ENCODE measurements at places on chromosomes 2 and 18.

- no peak for DNase-seq
Observed at GRCh38 chr2:162370931-162371330, 27.0 kb downstream of the GCA start.

DNA sequence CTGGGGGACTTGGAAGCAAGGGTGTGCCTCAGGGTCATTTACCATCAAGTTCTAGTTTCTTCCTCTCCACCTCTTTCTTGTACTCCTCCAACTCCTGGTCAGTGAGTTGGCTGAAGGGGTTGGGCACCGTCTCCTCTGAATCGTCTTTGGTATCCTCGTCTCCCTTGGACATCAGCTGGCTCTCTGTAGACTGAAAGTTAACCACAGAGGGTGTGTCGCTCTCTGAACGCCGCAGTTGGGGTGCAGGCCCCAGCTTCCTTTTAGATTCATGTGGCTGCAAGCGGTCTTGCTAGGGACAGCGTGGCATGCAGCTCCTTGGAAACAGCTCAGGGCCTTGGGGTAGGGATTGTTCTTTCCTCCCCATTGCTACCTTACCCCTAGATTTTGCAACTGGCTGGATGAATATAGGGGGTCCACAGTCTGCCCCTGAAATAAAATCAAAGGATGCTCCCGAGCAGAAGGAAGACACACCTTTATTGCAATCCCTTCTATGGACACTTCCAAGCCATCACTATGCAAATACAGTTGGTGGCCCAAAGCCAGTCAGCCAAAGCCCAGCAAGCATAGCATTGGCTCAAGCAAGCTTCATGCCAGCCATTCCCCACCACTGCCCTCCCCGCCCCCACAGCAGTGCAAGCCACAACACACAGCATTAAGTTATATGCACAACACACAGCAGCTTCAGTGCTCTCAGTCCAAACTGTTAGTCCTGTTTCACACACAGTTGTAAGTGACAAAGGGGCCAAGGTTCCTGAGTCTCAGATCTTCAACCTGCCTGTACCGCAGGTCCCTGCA lies 93.2 kb downstream of the ADD2 start:
- no peak for DNase-seq

GRCh38 chr2:218000136-218000535 lies 2.7 kb downstream of the TNS1 start:
- DNase-seq: no peak

DNA sequence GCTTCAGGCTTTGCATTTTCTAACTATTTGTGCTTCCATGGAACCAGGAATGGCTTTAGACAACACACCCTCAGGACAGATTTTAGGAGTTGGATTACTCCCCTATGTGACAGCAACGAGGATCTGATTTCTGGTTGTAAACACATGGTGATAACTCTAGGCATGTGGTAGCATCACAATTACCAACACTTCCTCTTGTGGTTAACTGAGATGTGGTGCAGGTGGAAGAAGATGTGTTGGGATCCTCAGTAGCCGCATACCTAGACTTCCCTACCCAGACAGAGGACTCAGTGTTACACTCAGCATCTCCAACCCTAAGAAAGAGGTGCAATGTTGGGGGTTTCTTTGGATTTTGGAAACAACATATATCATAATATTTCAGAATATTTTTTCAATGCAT lies 234.8 kb downstream of the DOK6 start:
- no peak for DNase-seq

DNA sequence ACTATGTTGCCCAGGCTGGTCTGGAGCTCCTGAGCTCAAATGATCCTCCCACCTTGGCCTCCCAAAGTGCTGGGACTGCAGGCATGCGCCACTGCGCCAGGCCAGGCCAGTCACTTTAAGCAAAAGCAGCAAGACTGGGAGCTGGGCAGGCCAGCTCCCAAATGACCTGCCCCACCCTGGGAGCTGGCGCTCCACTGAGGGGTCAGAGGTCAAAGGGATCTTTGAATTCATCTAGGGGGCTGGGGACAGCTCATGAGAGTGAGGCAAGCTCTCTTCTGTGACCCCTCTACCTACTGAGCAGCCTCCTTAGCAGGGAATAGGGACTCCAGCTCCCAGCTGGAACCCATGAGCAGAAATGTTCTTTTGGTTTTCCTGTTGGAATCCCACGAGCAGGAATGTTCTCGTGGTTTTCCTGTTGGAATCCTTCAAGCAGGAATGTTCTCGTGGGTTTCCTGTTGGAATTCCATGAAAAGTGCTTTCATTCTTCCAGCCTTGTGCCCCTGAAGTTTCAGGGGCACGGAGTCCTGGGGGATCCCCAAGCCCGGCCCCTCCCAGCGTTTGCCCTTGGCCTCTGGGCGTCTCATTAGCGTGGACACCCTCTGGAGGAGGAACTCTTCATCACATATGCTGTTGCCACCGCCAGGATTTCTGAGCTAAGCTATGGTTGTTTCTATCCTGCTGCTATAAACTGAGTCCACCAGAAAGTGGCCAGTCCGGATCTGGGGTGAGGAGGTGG lies 162.0 kb upstream of the HAAO start:
- DNase-seq: no peak

- no peak for DNase-seq
Observed at GRCh38 chr2:11870064-11870463, 123.6 kb downstream of the LPIN1 start.

DNA sequence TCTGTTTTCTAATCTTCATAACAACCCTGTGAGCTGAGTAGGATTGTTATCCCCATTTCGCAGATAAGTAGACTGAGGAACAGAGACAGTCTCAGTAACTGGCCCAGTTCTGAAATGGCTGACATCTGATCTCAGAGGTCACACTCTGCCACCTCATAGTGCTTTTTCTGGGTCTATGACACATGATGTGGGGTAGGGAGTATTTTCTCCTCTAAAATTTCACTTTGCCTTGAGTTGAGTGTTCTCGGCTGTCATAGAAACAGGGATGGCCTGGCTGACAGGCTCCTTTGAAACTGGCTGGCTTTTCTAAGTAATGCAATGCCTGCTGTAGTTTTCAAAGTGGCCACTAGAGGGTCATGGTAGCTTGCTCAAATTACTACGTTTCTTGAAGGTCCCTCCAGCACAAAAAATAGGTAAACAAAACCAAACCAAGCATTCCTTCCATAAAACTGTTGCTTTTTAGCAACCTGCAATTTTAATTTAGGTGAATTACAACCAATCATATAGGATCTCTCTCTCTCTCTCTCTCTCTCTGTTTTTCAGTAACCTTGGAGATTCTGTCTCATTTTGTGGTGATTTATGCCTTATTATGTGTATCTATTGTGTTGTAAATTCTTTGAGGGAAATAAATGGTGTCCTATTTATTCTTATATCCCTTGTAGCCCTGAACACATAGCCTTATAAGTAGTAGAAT lies 84.2 kb upstream of the TTN start:
- DNase-seq: peak; percentile 55

DNA sequence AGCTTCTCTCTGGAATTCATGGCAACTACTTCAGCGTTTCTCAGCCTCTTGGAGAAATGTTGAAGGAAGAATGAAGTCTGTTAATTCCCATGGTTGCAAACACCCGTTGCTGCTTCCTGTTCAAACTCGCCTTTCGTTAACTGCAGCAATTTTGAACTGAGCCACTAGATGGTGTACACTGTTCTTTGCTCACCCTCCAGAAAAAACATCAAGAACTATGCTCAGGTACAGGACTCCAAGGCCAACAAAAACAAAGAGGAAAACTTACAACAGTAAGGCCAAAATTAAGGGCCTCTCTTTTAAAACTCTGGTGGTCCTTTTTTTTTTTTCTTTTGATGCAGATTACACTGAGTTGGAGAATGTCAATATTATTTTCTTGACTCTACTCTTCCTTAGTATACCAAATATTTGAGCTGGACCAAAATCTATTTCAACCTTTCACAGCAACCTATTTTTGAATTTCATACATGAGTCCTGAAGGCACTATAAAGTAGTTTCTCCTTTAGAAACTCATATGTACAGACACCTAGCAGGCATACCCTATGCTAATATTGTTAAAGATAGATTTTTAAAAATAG lies 58.2 kb downstream of the KLHL14 start:
- no peak for DNase-seq

GRCh38 chr2:10909996-10910341 lies 1.8 kb upstream of the KCNF1 start:
- DNase-seq: no peak

DNA sequence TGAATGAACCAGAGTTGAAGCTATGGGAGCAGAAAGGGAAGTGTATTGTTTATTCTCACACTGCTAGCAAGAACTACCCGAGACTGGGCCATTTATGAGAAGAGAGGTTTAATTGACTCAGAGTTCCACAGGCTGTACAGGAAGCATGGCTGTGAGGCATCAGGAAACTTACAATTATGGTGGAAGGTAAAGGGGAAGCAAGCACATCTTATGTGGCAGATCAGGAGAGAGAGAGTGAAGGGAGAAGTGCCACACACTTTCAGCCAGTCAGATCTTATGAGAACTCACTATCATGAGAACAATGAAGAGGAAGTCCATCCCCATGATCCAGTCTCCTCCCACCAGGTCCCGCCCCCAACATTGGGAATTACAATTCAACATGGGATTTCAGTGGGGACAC lies 383.2 kb upstream of the SLC14A2 start:
- no peak for DNase-seq

DNA sequence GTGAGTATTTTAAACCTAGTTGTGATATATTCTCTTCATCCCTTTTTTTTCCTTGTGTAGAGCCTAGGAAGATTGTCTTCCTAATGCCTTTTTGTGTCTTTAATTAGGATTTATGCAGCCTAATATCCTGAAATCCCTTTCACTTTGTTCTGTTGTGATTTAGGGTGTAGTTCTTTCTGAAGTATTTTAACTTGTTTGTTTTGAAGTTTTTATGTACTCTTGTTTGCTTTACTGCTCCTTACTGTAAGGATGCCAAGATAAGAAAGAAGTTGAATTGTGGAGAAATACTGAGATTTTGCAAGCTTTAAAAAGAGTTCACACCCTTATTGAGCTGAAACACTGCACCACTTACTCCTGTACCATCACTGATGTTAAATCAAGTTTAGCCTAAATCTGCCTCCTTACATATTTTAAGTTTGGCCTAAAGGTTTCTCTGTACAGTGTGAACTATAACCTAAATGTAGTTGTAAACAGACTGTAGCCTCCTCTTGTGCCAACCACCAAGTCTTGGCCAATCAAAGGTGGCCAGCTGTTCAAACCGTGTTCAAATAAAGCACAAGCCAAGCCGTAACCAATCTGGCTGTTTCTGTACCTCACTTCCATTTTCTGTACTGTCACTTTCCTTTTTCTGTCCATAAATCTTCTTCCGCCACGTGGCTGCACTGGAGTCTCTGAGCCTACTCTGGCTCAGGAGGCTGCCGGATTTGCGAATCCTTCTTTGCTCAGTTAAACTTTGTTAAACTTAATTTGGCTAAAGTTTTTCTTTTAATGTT lies 17.7 kb upstream of the ACOXL start:
- DNase-seq: no peak

- DNase-seq: no peak
Observed at GRCh38 chr2:898319-898718, 52.3 kb upstream of the SNTG2 start.

- peak; percentile 74 for DNase-seq
Observed at GRCh38 chr2:106159866-106160785, 34.0 kb downstream of the UXS1 start.

- no peak for DNase-seq
Observed at GRCh38 chr2:44100351-44100750, 68.3 kb upstream of the PPM1B start.

GRCh38 chr2:216956820-216957493 lies 97.1 kb upstream of the TNP1 start:
- no peak for DNase-seq

GRCh38 chr18:22694954-22695353 lies 238.2 kb upstream of the RBBP8 start:
- no peak for DNase-seq

DNA sequence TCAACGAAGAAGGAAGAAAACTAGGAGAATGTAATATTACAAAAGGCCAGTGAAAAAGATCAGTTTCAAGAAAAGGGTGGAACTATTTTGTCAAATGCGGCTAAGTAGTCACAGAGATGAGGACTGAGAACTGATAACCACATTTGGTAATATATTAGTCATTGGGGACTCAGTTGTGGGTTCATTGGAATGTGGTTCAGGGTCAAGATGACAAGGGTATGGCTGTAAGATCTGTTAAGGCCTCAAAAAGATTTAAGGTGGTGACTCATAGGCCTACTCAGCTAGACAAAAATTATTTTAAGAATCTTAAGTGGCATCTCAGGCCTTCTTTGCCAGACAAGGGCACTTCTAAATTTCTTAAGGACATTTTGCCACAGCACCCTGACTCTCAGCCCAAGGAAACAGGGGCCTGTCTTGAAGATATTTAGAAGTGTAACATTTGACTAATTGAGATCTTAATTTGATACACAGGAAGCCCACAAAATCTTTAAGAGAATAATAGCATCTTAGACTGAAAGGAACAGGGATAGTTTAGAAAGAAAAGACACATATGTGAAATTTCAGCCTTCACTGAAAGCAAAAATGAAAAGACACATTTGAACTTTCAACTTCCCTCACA lies 81.3 kb downstream of the STRADB start:
- peak; percentile 39 for DNase-seq

DNA sequence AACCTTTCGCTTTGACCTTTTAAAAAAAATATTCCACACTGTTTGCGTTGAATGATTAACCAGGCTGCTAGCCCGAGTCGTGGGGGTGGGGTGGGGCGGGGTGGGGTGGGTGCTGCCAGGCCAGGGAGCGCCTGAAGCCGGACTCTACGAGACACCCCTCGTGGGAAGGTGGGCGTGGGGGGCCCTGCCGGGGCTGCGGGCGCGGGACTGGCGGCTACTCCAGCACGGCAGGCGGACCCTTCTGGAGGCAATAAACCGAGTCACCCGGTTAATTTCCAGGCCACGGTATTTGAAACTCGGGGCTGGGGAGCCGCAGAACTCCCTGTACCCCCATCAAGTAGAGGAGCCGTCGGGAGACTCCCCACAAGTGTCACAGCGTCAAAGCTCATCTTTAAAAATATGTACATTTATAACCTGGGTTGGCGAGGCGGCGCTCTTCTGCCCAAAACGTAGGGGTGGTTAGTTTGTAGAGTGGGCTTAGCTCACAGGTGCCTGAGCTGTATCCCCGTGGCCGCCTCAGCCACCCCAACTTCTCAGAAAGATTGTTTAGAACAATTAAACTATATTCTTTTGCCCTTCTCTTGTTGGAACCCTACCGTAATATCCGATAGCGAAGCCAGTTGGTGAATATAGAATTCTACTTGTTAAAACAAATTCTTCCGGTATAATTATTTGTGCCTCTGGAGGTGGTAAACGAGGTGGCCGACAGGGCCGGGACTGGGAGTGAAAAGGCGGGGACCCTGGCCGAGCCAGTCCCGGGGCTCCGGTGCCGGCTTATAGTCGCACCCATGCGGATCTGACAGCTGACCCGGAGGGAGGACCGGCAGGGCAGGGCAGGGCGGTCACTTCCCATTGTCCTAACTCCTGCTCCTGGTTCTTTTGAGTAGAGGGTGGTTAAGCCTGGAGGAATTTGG lies 1.4 kb downstream of the B3GNT2 start:
- peak; percentile 61 for DNase-seq

GRCh38 chr18:9734189-9734588 lies 26.1 kb downstream of the RAB31 start:
- no peak for DNase-seq

- DNase-seq: no peak
Observed at GRCh38 chr2:217671871-217672270, 330.9 kb downstream of the TNS1 start.

Data from activated T-cell treated with anti-CD3 and anti-CD28 coated beads, Interleukin-2, amount 50 U/mL, for 48 hours (primary cell).